ENCODE measurements at places on chromosomes 6 and 20.

DNA sequence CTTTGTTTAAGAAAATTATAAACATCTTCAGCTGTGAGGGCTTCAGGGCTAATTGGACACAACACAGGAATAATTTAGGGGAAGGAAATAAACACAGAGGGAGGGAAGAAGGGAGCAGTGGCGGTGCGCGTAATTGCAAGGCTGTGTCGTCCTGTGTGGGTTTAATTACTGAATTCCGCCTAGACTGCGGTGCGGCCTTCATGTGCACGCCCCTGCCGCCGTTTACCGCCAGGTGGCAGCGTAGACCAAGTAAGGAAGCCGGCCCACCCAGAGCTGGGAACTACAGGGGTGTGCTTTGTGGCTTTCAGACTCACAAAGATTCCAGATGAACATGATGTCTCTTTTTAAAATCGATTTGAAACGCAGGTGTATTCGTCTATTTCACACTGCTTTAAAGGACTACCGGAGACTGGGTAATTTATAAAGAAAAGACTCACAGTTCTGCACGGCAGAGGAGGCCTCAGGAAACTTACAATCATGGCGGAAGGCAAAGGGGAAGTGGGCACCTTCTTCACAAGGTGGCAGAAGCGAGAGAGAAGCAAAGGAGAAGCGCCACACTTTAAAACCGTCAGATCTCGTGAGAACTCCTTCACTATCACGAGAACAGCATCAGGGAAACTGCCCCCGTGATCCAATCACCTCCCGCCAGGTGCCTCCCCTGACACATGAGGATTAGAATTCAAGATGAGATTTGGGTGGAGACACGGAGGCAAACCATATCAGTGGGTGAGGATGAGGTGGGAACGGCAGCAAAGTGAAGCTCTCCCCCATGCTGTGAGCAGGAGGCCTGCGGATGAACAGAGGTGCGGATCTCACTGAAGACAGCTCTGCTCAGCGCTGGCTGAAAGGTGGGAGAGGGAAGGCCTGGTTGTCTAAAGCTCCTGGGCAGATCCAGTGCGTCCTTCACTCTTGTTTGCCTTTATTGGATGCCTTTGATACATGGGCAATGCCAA is 222.0 kb upstream of the PDE10A start:
- DNase-seq = peak; percentile 27

DNA sequence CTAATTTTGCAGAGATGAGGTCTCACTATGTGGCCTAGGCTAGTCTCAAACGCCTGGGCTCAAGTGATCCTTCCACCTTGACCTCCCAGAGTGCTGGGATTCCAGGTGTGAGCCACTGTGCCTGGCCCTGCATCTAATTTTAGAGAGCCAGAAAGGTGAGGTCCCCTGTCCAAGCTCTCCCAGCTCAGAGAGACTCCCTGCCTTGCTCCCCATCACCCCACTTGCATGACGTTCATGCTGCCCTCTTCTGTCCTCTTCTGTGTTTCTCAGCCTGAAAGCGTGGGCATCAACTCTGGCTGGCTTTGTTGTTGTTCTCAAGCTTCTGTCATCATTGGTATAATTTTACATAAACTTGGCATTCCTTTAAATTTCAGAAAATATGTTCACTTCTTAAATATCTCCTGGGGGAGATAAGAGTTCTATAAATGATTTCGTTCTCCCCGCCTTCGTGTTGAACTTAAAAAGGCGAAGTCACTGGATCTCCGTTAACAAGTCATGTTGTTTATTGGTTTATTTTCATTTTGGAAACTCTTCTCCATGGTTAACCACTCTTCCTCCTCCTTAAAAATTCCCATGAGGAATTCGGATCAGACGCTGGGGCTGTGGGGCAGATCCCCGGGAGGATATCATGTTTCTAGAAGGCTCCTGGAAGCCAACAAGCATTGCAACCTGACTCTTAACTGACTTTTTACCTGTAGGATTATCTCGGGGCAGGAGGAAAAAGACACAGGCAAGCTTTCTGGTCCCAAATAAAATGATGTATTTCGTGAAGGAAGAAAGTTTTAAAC is 13.2 kb upstream of the PARD6B start:
- DNase-seq = no peak

DNA sequence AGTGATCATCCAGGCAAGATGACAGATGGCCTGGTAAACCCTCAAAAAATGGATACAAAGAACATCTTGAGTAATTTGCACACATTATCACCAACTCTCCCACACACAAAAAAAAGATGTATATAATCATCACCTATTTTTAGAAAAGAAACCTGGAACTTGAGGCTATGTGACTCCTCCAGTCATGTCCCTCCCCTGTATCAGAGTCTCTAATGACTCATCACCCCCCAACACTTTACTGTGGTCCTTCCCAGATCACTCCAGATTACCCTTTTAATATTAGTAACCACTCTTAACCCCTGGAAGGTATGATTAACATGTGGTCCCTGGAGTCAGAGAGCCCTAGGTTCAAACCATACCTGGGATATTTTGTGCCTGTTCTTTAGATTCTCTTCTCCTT is 144.8 kb downstream of the ZNF217 start:
- DNase-seq = no peak

DNA sequence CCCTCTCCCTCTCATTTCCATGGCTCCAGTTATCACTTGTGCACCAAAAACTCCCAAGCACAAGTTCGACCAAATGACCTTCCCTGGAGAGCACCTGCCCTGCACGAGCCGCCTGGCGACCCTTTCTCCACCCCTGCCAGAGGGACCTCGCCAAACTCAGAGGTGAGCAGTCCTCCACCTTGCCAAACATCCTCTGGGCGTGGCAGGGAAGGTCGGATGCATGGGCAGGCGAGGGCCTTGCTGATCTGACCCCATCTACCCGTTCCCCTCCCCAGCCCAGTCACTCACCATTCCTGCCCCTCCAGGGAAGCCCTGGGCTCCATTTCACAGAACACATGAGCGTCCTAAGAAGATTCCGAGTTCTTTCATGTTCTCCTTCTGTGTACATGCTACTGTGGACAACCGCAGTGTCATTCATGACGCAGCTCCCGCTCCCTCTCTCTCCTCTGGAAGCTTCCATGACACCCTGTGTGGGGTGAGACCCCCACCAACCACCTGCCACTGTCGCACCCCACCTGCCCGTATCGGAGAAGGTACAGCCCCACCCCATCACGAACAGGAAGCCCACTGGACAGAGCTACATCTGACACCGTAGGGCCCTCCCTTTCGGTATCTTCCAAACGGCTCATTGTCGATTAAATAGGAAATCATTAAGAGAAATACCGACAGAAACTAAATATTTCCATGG is 104.3 kb downstream of the DACT2 start:
- DNase-seq = no peak

- DNase-seq = no peak
Measured at GRCh38 chr6:4381381-4381780, 246.0 kb upstream of the ECI2 start.

GRCh38 chr6:119186490-119186889 is 108.0 kb upstream of the FAM184A start:
- DNase-seq = no peak

DNA sequence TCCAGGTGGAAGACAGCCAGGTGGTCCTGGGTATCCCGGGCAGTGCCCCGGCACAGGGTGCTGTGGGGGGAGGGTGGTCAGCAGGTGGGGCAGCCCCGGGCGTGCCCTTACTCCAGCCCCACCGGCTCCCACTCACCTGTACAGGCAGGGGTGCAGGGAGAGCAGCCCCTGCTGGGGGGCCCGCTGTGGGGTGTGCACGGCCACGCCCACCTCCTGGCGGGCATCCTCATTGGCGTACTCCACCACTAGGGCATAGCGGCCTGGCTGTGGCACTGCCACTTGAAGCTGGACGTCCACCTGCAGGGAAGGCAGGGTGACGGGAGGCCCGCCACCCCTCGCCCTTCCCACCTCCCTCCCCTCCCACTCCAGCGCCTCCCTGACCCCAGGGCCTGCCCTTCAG is 29.6 kb downstream of the ADRM1 start:
- DNase-seq = no peak

DNA sequence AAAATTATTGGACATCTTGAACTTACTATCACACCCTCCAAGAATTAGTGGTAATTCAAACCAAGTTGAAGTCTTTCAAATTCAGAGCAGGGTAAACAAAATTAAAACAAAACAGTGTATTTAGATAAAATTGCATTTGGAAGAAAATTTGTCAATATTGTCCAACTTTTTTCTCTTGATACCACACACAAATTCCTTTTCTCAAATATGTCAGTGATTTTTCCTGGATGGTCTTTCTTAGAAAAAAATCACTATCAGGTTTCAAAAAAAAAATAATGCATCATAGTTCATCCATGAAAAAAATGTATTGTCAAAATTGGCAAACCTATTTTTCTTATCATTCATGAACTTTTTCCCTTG is 667.1 kb downstream of the TENT5A start:
- DNase-seq = no peak

GRCh38 chr6:14075095-14075503 is 42.5 kb upstream of the CD83 start:
- DNase-seq = no peak

GRCh38 chr6:138434096-138434495 is 30.1 kb downstream of the HEBP2 start:
- DNase-seq = no peak

All from activated T-helper 1 cell treated with anti-CD3 and anti-CD28 coated beads, Interleukin-2, amount 50 U/mL, for 16 hours (primary cell).